CD8-positive, alpha-beta memory T cell (primary cell): ENCODE measurements at places on chromosomes 4 and X. TPM values are rescaled to one million over a fixed set of nuclear protein-coding genes. Genes with fewer than 3 reads are reported as not detected.
A peak's percentile ranks its signal among the peaks of the same experiment; 100 is the strongest.

DNA sequence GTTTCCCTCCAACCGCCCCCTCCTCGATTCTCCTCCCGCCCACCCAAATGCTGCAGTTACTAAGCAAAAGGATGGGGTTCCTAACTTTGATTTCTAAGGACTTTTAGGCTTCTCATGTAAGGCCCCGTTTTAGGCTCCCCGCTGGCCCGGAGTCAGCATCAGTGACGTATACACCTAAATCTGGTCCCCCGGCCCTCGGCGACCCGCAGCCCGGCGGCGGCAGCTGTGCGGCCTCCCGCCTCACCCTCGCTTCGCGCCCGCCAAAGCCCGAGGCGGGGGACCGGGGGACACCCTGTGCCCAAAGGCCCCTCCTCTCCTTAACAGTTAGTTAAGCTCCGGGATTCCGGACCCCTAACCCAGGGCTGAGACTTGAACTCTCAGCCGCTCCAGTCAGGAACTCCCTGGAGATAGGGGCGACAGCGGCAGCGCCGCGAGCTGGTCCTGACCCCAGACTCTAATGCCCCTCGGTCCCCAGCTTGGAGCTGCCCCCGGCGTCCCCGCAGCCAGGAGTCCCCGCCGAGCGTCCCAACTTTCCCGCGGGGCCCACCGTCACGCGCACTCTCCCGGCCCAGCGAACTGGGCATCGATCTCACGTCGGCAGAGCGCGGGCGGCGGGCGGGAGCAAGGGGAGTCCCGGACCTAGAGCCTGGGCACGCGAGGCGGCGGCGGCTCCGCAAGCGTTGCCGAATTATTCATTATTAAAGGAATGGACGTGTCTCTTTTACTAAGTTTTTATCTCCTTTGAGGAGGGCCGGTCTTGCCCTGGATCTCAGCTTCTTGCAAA lies 1.5 kb upstream of the NR3C2 start:
- peak overlapping the region; percentile 88 for H3K4me3 ChIP-seq
- no peaks in the 10 kb centered on the region for H3K36me3 ChIP-seq
- H3K27ac ChIP-seq, result peak overlapping the region; percentile 96
- peak; percentile 55 for DNase-seq

- H3K27me3 ChIP-seq, result no peaks in the 10 kb centered on the region
- DNase-seq, result no peak
- H3K4me3 ChIP-seq, result no peak overlapping the region
- no peak overlapping the region for H3K27ac ChIP-seq
- peaks cover 3% of the 10 kb centered on the region for H3K36me3 ChIP-seq
Measured at GRCh38 chr4:88780389-88780788, 82.8 kb upstream of the NAP1L5 start.

GRCh38 chr4:182454440-182455013 lies 211.3 kb downstream of the TENM3 start:
- H3K4me3 ChIP-seq, result no peak overlapping the region
- DNase-seq, result no peak

DNA sequence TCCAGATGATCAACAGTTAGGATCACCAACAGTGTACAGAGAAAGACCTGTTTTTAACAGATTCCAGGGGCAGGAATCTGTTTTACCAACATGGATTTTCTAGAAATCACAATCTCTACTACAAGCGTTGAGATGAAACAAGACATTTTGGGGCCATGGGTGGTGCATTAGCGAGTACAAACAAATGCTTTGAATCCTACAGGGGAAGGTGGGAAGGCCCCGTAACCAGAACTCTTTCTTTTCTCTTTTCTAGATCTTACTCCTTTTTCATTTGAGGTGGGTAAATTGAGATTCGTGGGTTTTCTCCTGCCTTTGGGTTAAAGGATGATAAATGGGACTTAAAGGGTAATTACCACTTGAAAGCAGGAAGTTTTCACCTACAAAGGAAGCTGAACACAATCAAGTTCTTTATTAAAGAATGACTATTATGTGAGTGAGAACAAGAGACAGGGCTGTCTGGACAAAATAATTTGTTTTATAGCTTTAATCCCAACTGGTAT lies 189.9 kb upstream of the ANXA3 start:
- no peaks in the 10 kb centered on the region for H3K36me3 ChIP-seq
- no peaks in the 10 kb centered on the region for H3K27me3 ChIP-seq
- H3K4me3 ChIP-seq, result no peak overlapping the region
- no peak for DNase-seq
- no peak overlapping the region for H3K27ac ChIP-seq
- H3K4me1 ChIP-seq, result no peaks in the 10 kb centered on the region

DNA sequence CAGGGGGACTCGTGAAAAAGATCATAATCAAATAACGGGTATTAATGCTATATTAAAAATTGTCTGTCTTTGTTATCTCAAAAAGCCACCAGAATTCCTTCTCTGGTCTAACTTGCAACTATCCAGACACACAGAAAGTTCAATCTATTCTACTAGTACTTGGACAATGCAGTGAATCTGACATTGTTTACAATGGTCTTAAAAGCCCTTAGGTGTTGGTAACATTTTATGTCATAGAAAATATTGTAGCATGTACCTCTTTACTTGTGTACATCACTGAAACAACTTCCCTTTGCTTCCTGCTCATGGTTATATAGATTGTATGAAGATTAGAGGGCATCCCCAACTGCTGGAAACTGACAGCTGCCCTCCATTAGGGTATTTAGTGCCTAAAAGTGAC lies 71.1 kb upstream of the PPP3CA start:
- no peaks in the 10 kb centered on the region for H3K36me3 ChIP-seq
- no peak overlapping the region for H3K4me3 ChIP-seq
- DNase-seq, result no peak
- no peaks in the 10 kb centered on the region for H3K27me3 ChIP-seq
- H3K4me1 ChIP-seq, result peaks cover 35% of the 10 kb centered on the region

- H3K4me3 ChIP-seq, result no peak overlapping the region
- peaks cover 26% of the 10 kb centered on the region for H3K4me1 ChIP-seq
- H3K27me3 ChIP-seq, result no peaks in the 10 kb centered on the region
- no peaks in the 10 kb centered on the region for H3K36me3 ChIP-seq
- no peak for DNase-seq
Measured at GRCh38 chrX:133749951-133750350, 235.4 kb downstream of the GPC3 start.

DNA sequence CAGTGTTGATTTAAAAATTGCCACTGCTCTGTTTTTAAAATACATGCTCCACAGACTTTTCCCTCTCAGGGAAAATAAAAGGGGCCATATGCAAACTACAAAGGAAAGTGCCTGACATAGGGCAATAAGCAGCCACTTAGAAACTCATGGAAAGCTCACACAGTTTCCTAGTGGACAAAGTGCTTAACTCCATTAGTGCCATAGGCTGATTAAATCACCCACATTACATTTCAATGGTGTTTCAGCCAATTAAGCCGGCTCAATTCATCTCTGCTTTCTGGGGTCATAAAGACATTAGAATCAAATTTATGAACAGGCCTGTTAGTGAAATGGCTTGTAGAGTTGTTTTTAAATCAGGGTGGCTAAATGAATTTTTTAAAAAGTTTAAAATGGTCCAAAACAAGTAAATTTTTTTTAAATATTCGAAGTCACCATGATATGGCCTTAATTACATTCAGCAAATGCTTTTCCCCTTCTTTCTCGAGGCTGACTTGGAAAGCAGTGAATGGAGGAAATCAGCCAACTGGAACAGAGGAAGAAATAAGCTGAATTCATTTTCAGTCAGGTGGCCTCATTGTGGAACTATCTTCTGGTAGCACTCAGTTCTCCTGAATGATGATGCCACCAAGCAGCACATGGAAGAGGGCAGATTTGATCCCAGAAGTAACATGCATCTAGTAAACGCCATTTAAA lies 2305.1 kb upstream of the AGA start:
- no peaks in the 10 kb centered on the region for H3K36me3 ChIP-seq
- no peaks in the 10 kb centered on the region for H3K4me1 ChIP-seq
- no peak overlapping the region for H3K27ac ChIP-seq
- H3K27me3 ChIP-seq, result no peaks in the 10 kb centered on the region
- DNase-seq, result no peak
- no peak overlapping the region for H3K4me3 ChIP-seq

GRCh38 chr4:31557437-31557836 lies 837.3 kb downstream of the PCDH7 start:
- H3K27ac ChIP-seq, result no peak overlapping the region
- H3K27me3 ChIP-seq, result no peaks in the 10 kb centered on the region
- H3K36me3 ChIP-seq, result no peaks in the 10 kb centered on the region
- H3K4me3 ChIP-seq, result no peak overlapping the region

- H3K27ac ChIP-seq, result peak within 1 kb of the TSS; percentile 83
- DNase-seq, result peak; percentile 89
- peaks cover 3% of the 10 kb centered on the region for H3K36me3 ChIP-seq
- H3K4me1 ChIP-seq, result peaks cover 16% of the 10 kb centered on the region
- no peaks in the 10 kb centered on the region for H3K27me3 ChIP-seq
Measured at GRCh38 chr4:151014521-151015458, at the start of gene LRBA. Gene LRBA (minus strand): TSS chr4:151015284. CDS start chr4:151014642, 642 bp downstream.

- DNase-seq, result no peak
- no peaks in the 10 kb centered on the region for H3K27me3 ChIP-seq
- no peaks in the 10 kb centered on the region for H3K4me1 ChIP-seq
- no peak overlapping the region for H3K27ac ChIP-seq
- H3K36me3 ChIP-seq, result no peaks in the 10 kb centered on the region
- no peak overlapping the region for H3K4me3 ChIP-seq
Measured at GRCh38 chr4:93466446-93466845, 362.1 kb upstream of the ATOH1 start.

- no peaks in the 10 kb centered on the region for H3K27me3 ChIP-seq
- no peaks in the 10 kb centered on the region for H3K36me3 ChIP-seq
- no peak overlapping the region for H3K4me3 ChIP-seq
Measured at GRCh38 chrX:33062041-33062440, 149.3 kb downstream of the DMD start.

DNA sequence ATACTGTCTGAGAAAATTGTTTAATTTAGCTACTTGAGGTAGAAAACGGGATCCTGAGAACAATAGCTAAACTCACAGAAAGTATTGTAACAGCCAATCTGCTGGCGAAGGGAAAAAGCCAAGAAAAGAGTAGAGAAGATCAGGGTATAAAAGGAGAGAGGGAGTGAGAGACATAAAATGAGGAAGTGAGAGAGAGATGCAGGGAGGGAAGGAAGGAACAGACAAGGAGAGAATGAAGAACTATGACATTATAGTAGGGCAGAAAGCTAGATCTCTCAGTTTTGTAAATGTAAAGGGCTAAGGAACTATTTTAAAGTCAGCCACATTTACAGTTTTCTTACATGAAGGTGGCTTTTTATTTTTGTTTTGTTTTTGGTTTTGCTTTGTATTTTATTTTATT lies 1.6 kb upstream of the GIMD1 start:
- H3K36me3 ChIP-seq, result no peaks in the 10 kb centered on the region
- H3K27me3 ChIP-seq, result no peaks in the 10 kb centered on the region
- DNase-seq, result no peak
- no peaks in the 10 kb centered on the region for H3K4me1 ChIP-seq

- no peaks in the 10 kb centered on the region for H3K4me1 ChIP-seq
- no peak overlapping the region for H3K27ac ChIP-seq
- no peak overlapping the region for H3K4me3 ChIP-seq
- H3K27me3 ChIP-seq, result no peaks in the 10 kb centered on the region
- no peak for DNase-seq
- no peaks in the 10 kb centered on the region for H3K36me3 ChIP-seq
Measured at GRCh38 chr4:141388481-141388880, 167.8 kb downstream of the ZNF330 start.

DNA sequence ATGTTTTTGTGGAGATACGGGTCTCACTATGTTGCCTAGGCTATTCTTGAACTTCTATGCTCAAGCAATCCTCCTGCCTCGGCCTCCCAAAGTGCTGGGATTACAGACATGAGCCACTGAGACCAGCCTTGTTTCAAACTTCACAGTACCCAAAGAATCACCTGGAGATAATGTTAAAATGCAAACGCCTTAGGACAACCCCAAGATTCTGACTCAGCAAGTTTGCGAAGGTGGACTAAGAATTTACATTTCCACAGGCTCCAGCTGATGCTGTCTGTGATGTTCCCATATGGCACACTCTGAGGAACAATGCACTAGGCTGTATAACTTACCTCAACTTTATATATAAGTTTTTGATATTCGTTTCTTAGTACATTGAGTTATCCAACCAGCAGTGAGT lies 984 bp upstream of the STATH start:
- H3K36me3 ChIP-seq, result no peaks in the 10 kb centered on the region
- no peak overlapping the region for H3K4me3 ChIP-seq
- no peaks in the 10 kb centered on the region for H3K4me1 ChIP-seq
- H3K27ac ChIP-seq, result no peak overlapping the region
- no peak for DNase-seq

DNA sequence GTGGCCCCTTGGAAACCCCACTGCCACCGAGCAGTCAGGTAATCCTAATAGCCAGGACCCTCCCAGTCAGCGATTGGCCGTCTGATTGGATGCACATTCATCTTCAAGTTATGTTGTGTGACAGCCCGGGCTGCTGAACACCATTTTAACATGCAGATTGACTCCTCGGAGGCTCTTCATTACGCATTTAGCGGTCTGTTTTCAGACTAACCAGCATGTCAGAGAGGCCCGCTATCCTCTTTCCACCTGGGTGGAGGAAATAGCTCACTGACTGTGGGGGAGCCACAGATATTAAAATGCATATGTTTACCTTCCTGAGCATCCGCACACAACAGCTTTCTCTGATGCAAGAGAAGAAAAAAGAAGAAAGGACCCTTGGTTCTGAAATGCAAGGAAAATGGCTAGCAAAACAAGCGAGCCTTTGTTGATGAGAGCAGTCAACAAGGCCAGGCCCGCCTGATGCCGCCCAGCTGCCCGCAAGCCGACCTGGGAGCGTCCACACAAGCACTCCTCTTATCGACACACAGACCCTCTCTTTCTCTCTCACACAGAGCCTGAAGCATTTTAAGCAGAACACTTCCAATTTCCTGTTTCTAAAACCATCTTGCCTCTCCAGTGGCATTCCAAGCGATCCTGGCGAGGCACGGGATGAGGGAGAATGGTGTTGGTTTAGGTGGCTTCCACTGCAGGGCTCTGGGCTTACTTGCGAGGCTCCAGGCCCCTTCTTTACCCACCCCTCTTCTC lies 118.3 kb downstream of the MGST2 start:
- no peak for DNase-seq
- H3K4me3 ChIP-seq, result no peak overlapping the region
- H3K36me3 ChIP-seq, result no peaks in the 10 kb centered on the region
- no peak overlapping the region for H3K27ac ChIP-seq
- no peaks in the 10 kb centered on the region for H3K27me3 ChIP-seq

DNA sequence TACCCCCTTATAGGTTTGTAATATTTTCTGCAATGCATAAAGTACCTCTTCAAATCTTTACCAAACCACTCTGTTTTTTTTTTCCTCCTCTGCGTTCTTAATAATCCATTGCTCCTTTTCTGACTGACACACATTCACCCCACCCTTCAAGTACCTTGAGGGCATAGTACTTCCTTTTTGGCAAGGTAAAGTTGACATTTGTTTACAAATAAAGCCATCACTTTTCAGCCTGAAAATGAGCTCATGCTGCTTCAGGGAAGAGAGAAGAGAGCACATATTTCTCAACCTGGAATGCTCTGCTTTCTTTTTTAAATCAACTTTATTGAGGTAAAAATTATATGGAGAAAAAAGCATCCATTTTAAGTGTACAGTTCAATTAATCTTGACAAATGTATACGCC lies 113.9 kb downstream of the AGTR2 start:
- H3K4me1 ChIP-seq, result no peaks in the 10 kb centered on the region
- H3K27me3 ChIP-seq, result no peaks in the 10 kb centered on the region
- no peak for DNase-seq
- H3K27ac ChIP-seq, result no peak overlapping the region
- H3K4me3 ChIP-seq, result no peak overlapping the region
- H3K36me3 ChIP-seq, result no peaks in the 10 kb centered on the region

GAGE12F gene
- total RNA-seq, result not detected

LRRC66 gene
- 0.07 TPM for total RNA-seq
